SHP77 (cell line): ENCODE measurements at places on chromosomes 4 and X.

DNA sequence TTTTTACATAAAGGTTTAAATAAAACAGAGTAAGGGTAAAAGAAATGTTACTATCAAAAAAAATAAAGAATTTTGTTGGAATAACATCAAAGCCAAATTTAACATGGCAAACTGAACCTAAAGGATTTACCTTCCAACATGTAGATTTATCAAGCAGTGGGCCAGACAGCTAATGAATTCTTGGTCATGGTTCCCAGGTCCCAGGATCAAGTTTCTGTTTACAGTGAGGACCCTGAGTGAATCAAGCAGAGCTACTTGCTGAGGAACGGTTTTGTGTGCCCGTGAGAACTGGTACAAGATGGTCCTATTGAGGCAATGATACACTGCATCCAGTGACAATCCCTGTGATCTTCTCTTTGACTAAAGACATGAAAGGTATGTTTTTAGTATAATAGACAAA lies 157.1 kb downstream of the CDS1 start:
- no peak for DNase-seq

DNA sequence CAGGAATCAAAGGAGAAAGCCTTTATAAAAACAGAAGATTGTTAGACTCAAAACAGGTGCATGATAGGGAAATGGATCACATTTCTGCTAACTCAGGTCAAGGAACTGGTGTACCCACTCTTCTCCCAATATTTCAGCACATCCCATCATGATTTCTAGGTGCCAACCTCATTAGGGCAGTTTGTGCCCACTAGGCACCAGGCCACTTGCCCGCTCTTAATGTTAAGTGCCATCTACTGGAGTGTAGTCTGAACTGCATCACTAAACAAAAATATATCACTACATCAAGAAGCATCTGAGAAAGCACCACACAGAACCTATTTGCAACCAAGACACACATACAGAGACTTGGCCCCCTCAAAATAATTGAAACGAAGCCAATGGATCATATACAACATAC lies 140.4 kb upstream of the GRID2 start:
- DNase-seq: no peak

GRCh38 chr4:39539089-39539611 lies 11.9 kb upstream of the UGDH start:
- DNase-seq: no peak

GRCh38 chrX:63889001-63889400 lies 104.0 kb upstream of the ARHGEF9 start:
- no peak for DNase-seq

DNA sequence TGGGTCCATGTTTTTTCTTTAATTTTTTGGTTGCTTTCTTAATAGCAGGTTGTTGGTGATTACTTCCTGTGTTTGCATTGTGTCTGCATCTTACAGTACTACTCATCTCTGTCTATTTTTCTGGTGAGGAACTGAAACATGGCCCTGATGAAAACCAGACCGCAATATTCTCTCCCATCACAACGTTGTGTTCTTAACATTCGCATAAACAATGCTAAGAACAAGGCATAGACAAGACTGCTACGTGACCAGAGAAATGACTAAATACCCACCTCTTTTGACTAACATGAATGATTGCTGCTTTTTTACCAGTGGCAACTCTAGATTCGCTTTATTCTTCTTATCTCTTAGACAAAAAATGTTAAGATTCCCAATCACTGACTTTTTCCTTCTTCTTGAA lies 179.1 kb downstream of the GC start:
- no peak for DNase-seq

DNA sequence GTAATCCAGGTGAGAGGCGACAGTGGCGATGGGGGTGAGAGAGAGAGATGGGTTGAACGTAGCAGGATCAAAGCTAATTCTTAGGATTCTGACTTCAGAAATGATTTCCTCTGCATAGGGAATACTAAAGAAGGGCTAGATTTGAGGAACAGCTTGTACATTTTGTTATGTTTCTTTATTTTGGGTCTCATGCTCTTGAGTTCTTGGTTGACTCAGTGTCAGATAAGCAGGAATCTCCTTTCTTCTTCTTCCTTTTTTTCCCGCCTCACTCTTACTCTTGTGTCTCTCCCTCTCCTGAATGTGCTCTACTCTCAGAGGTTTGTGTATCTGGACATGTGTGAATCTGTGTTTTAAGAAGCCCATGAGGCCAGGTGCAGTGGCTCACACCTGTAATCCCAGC lies 36.4 kb downstream of the FAM193A start:
- DNase-seq: no peak

DNA sequence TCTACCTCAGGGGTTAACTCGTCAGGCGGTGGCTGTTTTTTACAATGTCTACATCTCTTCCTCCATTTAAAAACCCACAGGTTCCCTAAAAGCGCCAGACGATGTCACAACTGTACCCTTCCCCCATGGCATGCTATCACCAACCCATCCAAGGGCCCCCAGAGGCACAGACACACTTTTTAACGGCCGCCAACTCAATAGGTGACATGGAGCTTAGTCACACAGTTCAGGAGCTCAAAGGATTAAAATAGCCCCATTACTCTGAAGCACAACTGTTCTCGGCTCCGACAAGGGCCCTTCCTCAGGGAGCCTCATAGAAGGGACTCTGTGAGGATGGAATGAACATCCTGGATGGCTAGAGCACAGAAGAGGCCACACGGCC lies 12.4 kb downstream of the SH3KBP1 start:
- no peak for DNase-seq

DNA sequence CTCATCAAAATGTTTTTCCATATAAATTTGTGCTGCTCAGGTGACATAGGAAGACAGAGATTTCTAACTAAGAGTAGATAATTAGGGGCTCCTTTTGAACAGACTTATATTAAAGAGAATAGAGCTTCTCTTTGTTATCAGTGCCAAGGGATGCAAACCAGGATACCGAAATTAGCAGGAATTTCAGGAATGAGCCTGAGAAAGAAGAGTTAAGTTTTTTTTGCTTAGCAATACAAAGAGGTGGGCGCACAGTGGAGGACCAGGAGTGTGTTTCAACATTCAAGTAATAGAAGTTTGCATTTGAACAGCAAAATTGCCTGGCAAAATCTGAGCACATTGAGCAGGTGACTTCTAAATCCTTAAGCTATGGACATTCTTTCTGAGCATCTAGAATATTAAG lies 541.3 kb downstream of the GBA3 start:
- DNase-seq: no peak

DNA sequence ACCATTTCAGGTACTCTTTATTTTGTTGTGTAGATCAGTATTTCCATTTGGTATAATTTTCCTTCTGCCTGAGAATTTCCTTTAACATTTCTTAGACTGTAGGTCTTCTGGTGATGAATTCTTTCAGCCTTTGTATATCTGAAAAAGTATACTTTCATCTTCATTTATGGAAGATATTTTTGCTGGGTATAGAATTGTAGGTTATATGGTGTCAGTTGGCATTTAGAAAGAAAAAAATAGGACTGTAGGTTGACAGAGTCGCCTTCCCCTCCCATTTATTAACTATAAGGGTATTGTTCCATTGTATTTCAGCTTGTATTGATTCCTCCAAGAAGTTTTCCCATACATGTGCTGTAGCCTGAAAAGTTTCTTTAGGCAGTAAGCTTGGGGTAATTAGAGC lies 71.9 kb downstream of the KDM6A start:
- no peak for DNase-seq

DNA sequence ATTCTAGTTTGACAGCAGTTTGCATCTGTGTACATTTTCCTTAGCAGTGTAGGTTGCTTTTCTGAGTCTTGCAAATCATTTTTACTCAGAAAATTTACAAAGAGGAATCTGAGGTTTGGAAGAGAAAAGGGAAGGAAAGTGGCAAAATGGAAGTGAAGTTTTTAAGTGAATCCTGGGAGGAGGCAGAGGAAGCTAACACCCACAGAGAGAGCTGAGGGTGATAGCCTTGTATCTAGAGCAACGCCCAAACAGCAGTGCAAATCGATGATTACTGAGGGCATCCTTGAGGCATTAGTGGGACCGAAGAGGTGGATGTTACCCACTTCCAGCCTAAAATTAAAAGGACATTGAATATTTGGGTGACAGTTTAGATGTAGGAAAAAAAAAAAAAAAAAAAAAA lies 31.8 kb downstream of the KLF3 start:
- DNase-seq: no peak

DNA sequence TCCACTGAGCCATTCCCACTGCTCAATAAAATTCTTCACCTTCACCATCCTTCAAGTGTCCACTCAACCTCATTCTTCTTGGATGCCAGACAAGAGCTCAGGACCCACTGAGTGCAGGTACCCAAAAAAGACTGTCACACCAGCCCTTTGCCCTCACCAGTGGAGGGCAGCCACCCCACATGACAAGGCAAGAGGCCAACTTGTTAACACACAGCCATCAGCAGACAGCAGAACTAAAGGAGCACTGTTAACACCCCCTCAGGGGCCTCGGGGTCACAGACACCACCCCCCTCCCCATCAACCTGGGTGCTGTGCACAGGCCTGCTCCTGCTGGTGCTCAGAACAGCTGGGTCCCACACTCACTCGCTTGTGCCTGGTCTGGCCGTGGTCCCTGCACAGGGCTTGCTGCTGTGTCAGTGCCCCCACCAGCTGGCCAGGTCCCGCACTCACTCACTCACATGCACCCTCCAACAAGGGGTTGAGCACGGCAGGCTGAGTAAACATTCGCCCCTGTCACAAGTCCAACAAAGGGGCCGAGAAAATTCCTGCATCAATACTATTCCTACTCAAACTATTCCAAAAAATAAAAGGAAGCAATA lies 54.1 kb downstream of the ATRX start:
- no peak for DNase-seq

DNA sequence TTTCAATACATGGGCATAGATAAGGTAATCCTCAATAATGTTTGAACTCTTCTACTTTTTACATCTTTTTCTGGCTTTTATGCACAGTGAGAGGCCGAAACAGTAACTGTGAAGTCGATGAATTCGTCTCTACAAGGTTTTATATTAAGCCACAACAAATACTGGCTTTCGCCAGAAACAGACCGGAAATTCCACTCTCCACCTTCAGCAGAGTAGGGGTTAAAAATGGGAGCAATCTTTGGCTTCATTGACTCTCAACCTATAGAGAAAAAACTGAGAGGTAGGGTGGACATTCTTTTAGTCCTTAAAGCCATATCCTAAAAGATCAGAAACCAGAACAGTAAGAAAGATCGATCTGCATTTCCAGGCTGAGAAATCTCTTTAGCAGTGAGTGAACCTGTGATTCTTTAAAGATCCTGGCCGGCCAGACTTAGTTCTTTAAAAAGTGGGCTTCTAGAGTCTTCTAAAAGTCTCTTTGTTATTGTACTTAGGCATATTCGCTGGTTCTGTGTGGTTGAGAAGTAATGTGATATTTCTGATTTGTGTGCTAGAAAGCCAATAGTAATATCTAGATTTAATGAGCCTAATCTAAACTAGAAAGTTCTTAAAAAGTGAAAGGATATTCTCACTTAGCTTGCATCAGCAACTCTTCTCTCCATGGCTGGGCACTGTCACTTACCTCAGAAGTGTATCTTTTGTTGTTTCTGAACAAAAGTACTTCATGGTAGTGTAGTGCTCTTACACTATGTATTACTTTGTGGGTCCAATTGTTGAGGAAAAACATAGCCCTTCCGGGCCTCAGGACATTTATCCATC lies 2.0 kb downstream of the HSPA4L start:
- DNase-seq: no peak

GRCh38 chr4:113574636-113575103 lies 186.9 kb downstream of the CAMK2D start:
- DNase-seq: no peak

GRCh38 chr4:140426610-140427105 lies 790 bp downstream of the CLGN start:
- DNase-seq: peak; percentile 10

GRCh38 chr4:46980851-46981250 lies 12.5 kb downstream of the GABRA4 start:
- no peak for DNase-seq

- no peak for DNase-seq
Observed at GRCh38 chr4:48130100-48130499, 4.0 kb downstream of the TXK start.

GRCh38 chr4:4766564-4766963 lies 92.9 kb upstream of the MSX1 start:
- no peak for DNase-seq

GRCh38 chrX:104432321-104432720 lies 133.7 kb upstream of the IL1RAPL2 start:
- no peak for DNase-seq

GRCh38 chrX:71177327-71177726 lies 32.7 kb downstream of the NLGN3 start:
- DNase-seq: no peak
